ENCODE measurements at places on chromosomes 16 and 17.

GRCh38 chr16:339680-340079, 12.8 kb downstream of the AXIN1 start:
- DNase-seq = no peak

DNA sequence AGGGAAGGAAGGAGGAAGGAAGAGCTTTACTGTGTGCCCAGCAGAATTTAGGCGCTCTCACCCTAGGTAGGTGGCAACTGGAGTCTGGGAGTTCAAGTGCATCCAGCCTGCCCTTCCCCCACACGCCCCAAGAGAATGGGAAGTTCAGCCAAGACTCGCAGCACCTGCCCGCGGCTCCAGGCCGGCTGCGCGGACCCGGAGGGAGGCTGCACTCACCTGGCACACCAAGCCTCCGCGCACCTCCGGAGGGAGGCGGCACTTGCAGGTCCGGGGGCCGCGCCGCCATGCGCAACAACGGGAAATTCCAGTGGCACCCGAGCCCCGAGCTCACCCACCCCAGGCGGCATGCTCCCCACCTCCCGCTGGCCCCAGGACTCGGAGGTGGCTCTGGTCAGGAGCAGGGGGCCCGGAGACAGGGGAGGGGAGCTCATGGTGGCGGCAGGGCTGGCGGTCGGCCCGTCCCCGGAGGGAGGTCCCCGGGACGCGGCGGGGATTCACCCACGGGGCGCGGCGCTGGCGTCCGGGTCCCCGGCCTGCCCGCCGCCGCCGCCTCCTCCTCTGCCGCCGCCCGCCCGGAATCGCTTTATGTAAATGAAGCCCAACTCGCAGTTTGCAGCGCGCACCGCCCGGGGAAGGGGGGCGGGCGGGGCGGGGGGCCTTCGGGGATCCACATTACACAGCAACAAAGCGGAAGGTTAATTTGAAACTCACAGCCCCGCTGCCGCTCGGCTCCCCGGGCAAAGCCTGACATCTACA, at the start of gene ZFHX3:
Gene ZFHX3, minus strand, starts transcription at position 593 of the 756 bp plus-strand sequence. CDS start 87,983 bp downstream, outside the sequence.
- DNase-seq = peak; percentile 42

DNA sequence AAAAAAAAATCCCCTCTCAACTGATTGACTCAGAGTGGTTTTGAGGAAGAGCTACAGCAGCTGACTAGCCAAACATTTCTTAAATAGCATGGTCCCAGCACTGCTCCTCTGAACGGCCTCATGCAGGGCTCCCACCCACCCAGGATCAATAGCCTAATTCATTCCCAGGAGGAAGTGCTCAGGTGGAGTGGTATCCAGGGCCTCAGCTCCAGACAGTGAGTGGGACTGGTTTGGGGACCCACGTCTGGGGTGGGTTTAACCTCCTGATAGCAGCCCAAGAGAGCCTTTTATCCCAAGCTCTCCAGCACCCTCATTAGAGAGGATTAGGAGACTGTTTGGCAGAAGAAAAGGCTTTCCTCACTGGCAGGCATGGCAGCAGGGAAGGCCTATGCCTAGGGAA, 68.5 kb upstream of the CDH5 start:
- DNase-seq = no peak

- no peak for DNase-seq
Observed at GRCh38 chr16:87037012-87037411, 280.2 kb downstream of the C16orf95 start.

DNA sequence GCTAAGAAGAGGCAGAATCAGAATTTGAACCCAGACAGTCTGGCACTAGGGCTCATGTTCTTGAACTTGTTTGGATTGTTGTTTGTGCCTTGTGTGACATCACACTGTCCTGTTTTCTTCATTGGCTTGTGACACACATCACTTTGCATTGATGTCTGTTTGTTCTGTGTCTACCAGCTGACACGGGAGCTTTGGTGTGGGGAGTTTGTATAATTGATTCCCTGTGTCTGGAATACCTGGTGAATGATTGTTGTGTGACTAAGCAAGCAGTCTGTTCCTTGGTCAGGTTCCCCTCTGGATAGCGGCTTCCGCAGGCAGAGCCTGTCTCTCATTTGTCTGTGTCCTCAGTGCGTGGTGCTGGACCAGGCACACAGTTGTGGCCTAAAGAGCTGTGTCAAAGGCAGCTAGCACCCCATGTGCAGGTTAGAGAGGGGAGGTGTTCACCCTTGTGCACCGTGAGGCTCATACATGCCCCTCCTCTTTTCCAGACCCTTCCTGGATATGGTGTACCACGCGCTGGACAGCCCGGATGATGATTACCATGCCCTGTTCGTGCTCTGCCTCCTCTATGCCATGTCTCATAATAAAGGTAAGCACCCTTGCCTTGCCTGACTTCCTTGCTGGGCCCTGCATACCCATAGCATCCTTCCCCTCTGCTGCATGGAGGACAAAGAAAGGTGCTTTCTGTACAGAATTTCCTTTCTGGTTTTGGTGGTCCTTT, 80.1 kb downstream of the CLEC16A start:
- DNase-seq = no peak

GRCh38 chr17:27109346-27109745, 184.6 kb upstream of the WSB1 start:
- DNase-seq = no peak

DNA sequence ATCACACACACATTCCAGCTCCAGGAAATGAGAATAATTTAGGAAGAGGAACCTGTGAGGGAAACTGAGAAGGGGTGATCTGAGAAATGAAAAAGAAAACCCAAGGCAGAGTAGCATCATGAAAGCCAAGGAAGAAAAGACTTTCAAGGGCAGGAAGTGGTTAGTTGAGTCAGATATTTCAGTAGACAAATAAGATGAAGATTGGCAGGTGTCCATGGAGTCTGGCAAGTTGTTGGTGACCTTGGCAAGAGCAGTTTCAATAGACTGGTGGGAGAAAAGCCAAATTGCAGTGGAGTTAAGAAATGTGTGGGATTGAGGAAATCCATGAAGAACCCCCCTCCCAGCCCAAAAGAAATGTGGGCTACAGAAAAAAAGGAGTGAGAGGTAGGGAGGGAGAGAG, 10.7 kb downstream of the GNAO1 start:
- DNase-seq = no peak

- DNase-seq = peak; percentile 29
Observed at GRCh38 chr16:81143921-81144471, 47.8 kb upstream of the GCSH start.

DNA sequence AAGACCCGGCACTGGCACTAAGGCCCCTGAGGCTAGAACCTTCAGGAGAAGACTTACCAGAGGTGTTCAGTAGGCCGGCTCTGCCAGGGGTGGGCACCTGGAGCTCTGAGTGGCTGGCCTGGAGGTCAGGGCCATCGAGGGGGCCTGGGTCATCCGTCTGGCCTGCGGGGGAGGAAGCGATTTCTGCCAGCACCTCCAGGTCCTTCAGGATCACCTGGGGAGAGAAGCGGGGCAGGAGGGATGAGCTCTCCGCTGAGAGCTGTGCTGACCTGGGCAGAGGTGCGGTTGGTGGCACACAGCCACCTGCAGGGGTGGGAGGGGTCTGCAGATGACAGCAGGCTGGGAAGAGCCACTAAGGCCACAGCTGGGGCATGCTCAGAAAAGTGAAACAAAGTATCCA, 56.6 kb downstream of the VAC14 start:
- no peak for DNase-seq

GRCh38 chr16:48276102-48276501, 28.8 kb upstream of the ABCC11 start:
- DNase-seq = no peak

DNA sequence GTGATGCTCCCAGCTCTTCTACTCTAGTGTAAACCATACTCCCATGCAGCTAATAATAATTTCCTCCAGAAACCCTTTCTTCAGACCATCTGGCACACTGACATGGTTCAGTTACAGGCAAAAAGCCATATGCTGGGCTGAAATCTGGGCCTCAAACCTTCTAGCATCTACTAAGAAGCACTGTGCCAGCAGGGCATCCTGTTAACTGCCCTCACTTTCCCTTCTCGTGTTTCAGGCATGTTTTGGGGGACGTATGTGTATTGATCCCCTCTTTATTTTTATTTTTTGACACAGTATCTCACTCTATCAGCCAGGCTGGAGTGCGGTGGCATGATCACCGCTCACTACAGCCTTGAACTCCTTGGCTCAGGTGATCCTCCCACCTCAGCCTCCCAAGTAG, 33.3 kb downstream of the STAT5A start:
- DNase-seq = no peak

GRCh38 chr16:87505834-87506233, 13.0 kb upstream of the ZCCHC14 start:
- no peak for DNase-seq

DNA sequence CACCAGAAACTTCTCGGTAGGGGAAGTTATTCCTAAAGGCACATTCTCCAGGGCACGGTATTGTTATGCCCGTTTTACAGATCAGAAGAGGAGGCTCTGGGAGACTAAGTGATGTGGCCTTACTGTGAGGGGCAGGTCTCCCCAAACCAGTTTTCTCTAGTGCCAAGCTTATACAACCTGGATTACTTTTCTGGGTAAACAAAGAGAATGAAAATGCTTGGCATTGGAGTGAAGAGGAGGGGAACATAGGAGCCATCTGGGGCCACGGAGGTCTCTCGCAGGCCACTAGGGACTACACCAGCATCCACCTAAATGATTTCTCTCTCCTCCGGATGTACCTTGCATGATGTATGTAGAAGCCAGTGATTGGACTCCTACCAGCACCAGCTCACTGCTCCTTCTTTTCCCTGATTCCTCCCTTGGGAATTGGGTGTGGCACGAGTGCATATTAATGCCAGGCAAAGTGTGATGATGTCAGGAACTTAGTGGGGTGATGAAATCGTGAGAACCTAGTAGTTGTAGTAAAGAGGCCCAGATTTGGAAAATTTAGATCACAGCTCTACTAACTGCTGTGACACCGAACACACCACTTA, 674 bp downstream of the TOM1L1 start:
- DNase-seq = peak; percentile 79

GRCh38 chr16:62041401-62041800, 5.2 kb upstream of the CDH8 start:
- peak; percentile 39 for DNase-seq

DNA sequence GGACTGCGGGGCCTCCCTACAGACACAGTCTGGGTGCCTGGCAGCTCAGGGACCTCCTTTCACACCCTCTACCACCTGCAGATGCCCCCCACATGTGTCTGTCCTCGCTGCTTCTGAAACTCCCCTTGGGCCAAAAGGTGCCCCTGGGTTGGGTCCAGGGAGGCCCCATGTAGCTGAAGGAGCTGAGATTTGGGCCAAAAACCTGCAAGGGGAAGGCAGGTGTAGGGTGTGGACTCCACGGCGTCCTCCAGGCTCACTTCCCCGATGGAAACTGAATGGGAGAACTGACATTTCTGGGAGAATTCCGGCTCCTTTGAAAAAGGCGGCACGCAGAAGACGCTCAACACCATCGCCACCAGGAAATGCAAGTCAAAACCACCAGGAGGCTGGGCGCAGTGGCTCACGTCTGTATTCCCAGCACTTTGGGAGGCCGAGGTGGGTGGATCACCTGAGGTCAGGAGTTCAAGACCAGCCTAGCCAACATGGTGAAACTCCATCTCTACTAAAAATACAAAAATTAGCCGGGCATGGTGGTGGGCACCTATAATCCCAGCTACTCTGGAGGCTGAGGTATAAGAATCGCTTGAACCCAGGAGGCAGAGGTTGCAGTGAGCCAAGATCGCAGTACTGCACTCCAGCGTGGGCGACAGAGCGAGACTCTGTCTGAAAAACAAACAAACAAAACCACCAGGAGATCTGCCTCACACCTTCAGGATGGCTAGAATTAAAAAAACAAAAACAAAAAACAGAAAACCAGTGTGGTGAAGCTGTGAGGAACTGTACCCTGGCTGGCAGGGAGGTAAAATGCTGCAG, 13.2 kb upstream of the BAIAP2 start:
- DNase-seq = no peak

DNA sequence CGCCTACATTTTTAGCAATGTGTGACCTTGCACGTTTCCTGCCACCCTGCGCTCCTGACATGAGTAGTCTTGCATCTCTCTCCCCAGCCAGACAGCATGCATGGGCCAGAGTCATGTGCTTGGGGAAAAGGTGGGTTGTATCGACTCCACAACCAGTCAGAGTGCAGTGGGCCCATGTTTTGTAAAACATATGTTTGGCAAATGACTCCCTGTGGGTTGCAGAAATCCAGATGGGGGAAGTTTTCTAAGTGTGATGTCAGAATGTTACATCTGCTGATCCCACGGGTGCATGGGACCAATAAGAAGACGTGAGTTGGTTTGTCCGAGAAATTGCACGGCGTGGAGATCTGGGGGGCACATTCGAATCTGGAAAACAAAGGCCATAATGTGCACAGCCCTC, 147.1 kb downstream of the FOXL1 start:
- DNase-seq = no peak

GRCh38 chr17:74736513-74737298, at the start of gene RAB37:
Gene RAB37, plus strand, starts transcription at chr17:74737256. Its CDS starts 17 bp downstream, at chr17:74737273.
- DNase-seq = no peak

DNA sequence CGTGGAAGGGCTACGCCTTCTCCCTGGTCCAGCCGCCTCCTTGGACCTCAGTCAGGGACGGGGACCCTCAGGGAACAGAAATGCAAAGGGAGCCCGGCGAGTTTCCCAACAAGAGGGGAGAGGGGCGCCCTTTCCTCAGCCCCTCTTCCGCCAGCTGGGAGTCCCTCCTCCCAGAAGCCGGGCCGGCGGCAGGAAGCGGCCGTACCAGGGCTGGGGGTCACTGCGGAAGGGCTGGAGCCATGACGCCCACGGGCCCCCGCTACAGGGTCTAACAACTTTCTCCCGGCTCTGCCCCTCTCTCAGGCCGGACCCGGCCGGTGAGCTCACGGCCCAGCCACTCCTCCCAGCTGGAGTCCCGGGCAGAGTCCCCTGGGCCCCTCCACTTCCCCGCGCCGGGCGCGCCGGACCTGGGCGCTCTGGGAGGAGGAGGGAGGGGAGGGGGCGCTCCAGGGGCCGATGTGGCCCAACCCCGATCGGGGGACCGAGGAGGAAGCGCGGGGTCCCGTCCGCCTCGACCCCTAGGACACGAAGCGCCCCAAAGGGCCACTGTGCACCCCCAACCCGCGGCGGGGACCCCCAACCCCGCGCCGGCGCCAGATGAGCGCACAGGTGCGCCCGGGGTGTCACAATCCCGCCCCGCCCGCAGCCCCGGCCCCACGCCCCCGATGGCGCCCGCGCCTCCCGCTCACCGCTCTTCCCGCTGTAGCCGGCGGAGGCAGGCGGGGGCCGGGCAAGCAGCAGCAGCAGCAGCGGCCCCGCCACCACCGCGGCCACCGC, 578 bp downstream of the PGAP6 start:
- DNase-seq = no peak

GRCh38 chr16:52384378-52384777, 162.6 kb downstream of the TOX3 start:
- DNase-seq = no peak
